IgD-negative memory B cell (primary cell): ENCODE measurements at places on chromosomes 2 and 18. TPM values are rescaled to one million over a fixed set of nuclear protein-coding genes. Genes with fewer than 3 reads are reported as not detected.

Gene DQX1
- polyA plus RNA-seq = 0.70 TPM

Gene ST8SIA3
- not detected for polyA plus RNA-seq

Gene KCNF1
- polyA plus RNA-seq = not detected

Gene CXCR4
- 862 TPM for polyA plus RNA-seq

Gene DUSP19
- polyA plus RNA-seq = 0.50 TPM

Gene ARHGAP28
- polyA plus RNA-seq = not detected

Gene ST6GAL2
- not detected for polyA plus RNA-seq

Gene EML6
- 3.8 TPM for polyA plus RNA-seq

Gene AMER3
- polyA plus RNA-seq = not detected

Gene CCL20
- not detected for polyA plus RNA-seq

Gene OBSL1
- not detected for polyA plus RNA-seq

Gene GAREM2
- polyA plus RNA-seq = 0.19 TPM

Gene C2orf68
- polyA plus RNA-seq = 18.3 TPM

Gene PLEKHH2
- 0.46 TPM for polyA plus RNA-seq

Gene MSH6
- 22.7 TPM for polyA plus RNA-seq

Gene NETO1
- 1.2 TPM for polyA plus RNA-seq

Gene PDIA6
- 135 TPM for polyA plus RNA-seq

Gene KYNU
- polyA plus RNA-seq = 59.5 TPM

Gene ZDBF2
- 4.9 TPM for polyA plus RNA-seq

Gene SIX3
- not detected for polyA plus RNA-seq

Gene STARD6
- polyA plus RNA-seq = not detected

Gene CYP1B1
- polyA plus RNA-seq = 0.20 TPM

Gene ZNF24
- polyA plus RNA-seq = 86.9 TPM

Gene RGPD6
- 3.5 TPM for polyA plus RNA-seq

Gene FIGN
- not detected for polyA plus RNA-seq

Gene IL36A
- polyA plus RNA-seq = not detected

Gene RSAD2
- polyA plus RNA-seq = 3.3 TPM

Gene IMP4
- 102 TPM for polyA plus RNA-seq

Gene MREG
- 2.4 TPM for polyA plus RNA-seq
